ENCODE measurements at places on chromosomes 7 and 10. TPM values are rescaled to one million over a fixed set of nuclear protein-coding genes. Genes with fewer than 3 reads are reported as not detected.
A peak's percentile ranks its signal among the peaks of the same experiment; 100 is the strongest.

DNA sequence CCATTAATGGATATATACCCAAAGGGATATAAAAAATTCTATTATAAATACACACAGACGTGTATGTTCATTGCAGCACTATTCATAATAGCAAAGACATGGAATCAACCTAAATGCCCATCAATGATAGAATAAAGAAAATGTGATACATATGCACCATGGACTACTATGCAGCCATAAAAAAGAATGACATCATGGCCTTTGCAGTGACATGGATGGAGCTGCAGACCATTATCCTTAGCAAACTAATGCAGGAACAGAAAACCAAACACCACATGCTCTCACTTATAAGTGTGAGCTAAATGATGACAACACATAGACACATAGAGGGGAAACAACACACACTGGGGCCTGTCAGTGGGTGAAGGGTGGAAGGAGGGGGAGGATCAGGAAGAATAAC lies 33.0 kb downstream of the POLR1F start:
- no peak for DNase-seq

GRCh38 chr10:110150046-110150445 lies 57.4 kb upstream of the MXI1 start:
- no peak for DNase-seq

GRCh38 chr7:142590830-142591457 lies 158.3 kb upstream of the PRSS1 start:
- no peak for DNase-seq

DNA sequence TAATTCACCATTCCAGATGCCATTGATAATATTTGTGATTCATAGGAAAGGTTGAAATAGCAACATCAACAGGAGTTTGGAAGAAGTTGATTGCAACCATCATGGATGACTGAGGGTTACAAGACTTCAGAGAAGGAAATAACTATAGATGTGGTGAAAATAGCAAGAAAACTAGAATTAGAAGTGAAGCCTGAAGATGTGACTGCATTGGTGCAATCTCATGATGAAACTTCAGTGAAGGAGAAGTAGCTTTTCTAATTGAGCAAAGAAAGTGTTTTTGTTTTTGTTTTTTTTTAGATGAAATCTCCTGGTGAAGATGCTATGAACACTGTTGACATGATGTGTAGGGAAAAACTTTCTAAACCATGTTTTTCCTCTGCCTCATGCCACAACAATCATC lies 18.7 kb upstream of the CD36 start:
- no peak for DNase-seq

GRCh38 chr10:93030409-93030808 lies 30.2 kb upstream of the CYP26C1 start:
- no peak for DNase-seq

GRCh38 chr7:3488829-3489228 lies 187.8 kb downstream of the SDK1 start:
- no peak for DNase-seq

DNA sequence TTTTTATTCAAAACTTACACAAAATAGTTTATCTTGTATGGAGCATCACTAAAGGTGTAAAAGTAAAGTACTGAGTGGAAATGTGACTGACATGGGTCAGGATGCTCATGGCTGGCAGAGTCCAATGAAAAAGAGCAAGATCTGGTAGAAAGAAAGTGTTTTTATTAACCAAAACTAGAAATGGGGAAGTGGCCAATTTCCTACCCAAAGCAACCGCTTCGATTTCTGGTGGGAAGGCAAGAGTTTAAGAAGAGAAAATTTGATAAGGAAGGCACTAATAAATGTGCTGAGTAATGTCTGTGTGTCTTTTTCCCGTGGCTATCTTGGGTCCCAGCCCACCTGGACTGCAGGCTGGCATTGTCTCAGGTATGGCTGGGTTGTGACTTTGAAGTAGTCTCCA lies 277.7 kb downstream of the ANKRD7 start:
- DNase-seq: no peak

DNA sequence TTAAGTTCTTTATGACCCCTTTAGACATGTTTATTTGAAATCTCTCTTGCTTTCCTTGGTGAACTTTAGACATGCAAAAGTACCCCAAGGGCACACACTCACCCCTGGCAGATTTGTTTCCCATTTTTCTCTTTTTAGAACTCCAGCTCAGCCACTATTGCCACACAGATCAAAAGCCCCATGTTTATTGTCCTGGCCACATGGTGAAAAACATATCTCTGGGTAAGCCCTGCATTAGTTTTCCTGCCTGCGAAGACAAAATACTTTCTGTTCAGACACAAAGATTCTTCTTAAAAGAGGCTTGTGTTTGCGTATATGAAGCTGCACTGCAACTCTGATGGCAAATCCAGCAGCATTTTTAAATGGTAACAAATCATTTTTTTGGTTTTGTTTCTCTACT lies 200.0 kb downstream of the POLR1F start:
- DNase-seq: no peak

GRCh38 chr7:2006921-2007381 lies 225.8 kb downstream of the MAD1L1 start:
- peak; percentile 32 for DNase-seq

Gene NPC1L1
- not detected for total RNA-seq

DNA sequence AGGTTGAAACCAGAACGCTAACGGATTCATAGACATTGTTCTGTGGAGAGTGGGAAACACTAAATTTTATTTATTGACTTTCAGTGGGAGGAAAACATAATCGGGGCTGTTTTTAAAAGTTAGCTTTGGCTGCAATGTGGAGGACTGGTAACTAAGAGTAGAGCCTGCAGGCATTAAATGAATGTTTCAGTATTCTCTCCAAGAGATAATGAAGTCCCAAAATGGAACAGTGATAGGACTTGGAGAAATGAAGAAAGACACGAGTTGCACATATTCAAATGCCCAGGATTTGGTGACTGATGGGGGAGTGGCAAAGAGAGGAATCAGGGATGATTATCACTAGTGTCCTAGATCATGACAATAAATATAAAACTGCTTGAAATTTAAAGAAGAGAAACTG lies 359.8 kb upstream of the LRRTM3 start:
- no peak for DNase-seq

DNA sequence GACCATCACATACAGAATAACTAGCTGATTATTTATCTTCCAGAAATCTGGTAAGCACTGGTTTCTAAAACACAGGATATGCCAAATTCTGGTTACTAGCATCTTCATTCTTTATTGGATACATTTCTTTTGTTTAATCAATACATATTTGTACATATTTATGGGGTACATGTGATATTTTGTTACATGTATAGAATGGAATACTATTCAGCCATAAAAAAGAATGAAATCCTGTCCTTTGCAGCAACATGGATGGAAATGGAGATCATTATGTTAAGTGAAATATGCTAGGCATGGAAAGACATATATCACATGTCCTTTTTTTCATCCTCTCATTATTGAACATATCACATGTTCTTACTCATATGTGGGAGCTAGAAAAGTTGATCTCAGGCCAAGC lies 32.7 kb upstream of the PURB start:
- DNase-seq: no peak

DNA sequence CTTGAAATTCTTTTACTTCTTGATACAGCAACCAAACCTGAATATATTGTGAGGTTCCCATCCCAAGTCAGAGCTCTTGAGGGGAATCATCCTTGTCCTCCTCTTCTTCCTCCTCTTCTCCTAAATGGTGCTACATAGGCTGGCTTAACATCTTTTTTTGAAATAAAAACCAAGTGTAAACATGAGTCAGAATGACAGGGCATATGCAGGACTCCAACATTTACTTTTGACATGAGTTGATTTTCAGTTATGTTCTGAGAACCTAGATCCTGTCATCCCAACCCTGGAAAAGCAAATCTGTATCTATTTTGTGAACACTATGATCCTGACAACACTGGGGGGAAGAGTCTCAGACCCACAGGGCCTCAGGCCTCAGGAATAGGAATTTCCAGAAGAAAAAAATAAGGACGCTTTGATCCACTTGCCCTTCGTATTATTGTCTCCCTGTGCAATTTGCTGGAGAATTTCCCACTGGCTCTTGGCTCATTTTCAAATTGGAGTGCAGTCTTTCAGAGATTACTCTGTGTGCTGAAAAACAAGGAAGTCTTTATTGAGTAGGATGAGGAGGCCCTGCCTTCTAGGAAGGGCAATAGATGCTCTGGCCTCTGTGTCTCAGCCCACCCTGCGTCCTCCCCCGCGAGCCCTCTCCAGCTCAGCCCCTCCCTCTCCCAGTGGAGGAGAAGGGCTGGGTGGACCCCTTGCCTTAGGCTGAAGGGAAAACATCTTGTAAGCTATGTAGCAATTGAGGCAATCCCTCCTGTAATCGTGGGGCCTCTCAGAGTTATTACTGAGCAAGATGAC lies 121.6 kb downstream of the CREB5 start:
- DNase-seq: peak; percentile 62

DNA sequence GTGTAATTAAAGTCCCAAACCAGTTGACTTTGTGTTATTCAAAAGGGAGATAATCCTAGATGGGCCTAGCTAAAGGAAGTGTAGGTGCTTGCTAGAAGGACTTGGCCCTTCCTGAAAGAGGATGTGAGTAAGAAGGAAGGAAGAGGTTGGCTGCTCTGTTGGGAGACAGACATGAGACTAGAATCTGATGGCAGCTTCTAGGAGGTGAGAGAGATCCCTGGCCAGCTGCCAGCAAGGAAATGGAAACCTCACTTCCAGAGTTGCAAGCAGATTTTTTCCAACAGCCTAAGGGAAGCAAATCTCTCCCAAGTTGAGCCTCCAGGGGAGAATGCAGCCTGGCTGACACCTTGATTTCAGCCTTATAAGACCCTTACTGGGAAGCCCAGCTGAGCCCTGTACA lies 368.4 kb upstream of the ZMIZ1 start:
- peak; percentile 35 for DNase-seq

DNA sequence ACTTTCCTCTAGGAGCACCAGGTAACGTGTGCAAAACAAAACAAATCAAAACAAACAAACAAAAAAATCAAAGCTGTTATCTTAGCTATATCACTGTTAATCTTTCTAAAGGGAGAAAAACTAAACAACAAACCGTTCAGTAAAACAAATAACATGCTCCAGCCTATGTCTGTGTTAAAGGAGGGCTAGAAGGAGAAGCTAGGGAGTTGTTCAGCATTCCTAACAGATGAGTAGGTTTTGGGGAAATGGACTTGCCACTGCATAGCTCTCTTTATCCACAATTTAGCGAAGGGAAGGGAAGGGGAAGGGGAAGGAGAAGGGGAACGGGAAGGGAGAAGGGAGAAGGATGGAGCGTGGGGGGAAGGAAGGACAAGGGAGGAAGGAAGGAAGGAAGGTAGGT lies 134.2 kb upstream of the AKR1E2 start:
- no peak for DNase-seq

DNA sequence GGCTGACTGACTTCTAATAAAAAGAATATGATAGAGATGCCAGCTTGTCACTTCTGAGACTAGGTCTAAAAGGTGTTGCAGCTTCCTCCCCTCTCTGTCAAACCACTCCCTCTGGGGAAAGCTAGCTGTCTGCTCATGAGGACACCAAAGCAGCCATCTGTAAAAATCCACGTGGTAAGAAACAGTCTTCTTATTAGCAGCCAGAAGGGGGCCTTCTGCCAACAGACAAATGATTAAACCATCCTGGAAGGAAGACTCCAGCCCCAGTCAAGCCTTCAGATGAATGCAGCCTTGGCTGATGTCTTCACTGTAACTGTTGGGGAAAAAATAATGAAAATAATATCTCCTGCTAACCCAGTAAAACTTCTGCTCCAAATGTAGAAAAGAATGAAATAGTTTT lies 41.9 kb upstream of the DAGLB start:
- no peak for DNase-seq

DNA sequence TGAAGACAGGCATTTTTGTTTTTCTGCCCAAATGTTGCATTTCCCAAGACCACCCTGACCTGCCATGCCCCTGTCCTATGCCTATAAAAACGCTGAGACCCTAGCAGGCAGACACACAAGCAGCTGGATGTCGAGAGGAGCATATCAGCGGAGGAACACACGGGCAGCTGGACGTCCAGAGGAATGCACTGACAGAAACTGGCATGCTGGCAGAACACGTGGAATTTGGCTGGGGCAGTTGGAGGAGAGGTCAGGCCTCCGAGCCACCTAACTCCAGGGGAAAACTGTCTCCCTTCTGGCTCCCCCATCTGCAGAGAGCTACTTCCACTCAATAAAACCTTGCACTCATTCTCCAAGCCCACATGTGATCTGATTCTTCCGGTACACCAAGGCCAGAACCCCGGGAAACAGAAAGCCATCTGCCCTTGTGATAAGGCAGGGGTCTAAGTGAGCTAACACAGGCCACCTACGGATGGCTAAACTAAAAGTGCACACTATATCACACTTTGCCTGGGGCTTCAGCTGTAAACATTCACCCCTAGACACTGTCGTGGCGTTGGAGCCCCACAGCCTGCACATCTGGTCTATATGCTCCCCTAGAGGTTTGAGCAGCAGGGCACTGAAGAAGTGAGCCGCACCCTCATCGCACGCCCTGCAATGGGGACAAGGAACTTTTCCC lies 10.0 kb upstream of the CDHR3 start:
- DNase-seq: no peak

GRCh38 chr10:132677096-132677472 lies 108.9 kb downstream of the NKX6-2 start:
- no peak for DNase-seq

Gene AEBP1
- 18.4 TPM for total RNA-seq

- DNase-seq: no peak
Observed at GRCh38 chr7:26992670-26993069, 103.1 kb downstream of the HOXA1 start.

DNA sequence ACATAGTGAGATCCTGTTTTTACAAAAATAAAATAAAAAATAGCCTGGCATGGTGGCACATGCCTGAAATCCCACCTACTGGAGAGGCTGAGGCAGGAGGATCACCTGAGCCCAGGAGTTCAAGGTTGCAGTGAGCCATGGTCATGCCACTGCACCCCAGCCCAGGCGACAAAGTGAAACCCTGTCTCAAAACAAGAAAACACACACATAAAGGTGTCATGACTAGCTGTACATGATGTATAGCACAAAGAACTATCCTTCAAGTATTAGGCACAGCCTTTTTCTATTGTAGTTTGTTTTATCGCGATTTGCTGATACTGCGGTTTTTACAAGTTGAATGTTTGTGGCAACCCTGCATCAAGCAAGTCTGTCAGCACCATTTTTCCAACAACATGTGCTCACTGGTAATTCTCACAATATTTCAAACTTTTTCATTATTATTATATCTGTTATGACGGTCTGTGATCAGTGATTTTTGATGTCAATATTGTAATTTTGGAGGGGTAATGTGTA lies 11.5 kb upstream of the SNX13 start:
- no peak for DNase-seq

GRCh38 chr7:123624527-123625183 lies 23.0 kb downstream of the ASB15 start:
- peak; percentile 47 for DNase-seq

GRCh38 chr7:136807598-136807997 lies 60.9 kb upstream of the CHRM2 start:
- DNase-seq: no peak

Gene NAT16
- not detected for total RNA-seq

GRCh38 chr7:16268821-16269768 lies 152.2 kb downstream of the CRPPA start:
- no peak for DNase-seq

Gene ALOX5
- 4.5 TPM for total RNA-seq

- DNase-seq: no peak
Observed at GRCh38 chr7:146661435-146661834, 544.8 kb downstream of the CNTNAP2 start.

Gene PRXL2A
- 119 TPM for total RNA-seq
